Peyer's patch (tissue), 4 donors: ENCODE measurements at places on chromosomes 2 and 18.

DNA sequence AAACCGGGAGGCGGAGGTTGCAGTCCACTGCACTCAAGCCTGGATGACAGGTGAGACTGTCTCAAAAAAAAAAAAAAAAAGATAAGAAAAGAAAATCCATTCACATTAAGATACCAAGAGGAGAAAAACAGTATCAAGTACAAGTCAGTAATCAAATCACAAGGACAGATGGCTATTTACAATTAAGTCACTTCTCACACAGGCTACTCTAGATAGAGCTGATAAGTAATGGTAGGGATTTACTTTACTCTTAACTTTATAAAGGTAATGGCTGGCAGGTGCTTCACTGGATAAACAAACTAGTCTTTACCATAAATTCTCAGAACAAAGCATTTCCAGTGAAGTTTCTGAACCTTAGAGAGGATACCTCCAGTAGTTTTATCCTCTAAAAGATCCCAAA lies 11.5 kb downstream of the SF3B1 start:
- no peak for DNase-seq

DNA sequence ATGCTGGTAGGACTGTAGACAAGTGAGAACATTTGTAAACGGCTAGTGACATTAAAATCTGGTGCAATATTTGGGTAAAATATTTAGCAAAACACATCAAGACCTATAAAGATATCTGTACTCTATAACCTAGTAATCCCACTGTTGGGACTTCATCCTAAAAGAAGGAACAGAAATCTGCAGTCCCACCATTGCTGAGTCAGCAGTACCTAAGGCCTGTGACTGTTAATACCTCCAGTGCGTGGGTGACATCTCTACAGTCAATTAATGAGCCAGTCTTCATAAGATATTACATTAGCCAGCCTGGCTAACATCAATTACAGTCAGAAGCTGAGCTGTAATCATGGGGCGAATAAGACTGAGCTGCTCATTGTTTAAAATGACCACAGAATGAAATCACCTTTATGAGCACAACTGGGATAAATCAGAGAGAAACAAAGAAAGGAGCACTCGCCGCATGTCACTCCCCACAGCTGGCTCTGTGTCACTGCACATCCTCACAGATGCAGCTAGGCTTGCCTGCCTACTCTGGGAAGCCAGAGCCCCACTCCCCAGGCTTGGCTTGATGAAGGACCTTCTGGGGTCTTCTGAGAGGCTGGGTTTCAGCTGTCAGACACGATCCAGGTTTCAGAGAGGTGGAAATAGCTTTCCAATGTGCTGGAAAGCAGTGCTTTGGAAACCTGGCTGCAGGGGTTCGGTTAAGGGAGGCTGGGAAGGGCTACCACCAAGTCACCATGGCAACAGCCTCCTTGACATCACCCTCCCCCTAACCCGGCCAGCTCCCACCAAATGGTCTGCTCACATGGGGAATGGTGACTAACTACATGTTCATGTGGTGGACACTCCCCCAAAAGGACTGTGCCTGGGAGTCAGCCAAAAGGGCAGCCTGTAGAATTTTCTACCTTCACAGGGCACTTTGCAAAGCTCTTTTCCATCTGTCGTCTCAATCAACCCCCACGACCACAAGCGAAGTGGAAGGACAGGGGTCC lies 145.0 kb downstream of the ZBTB7C start:
- no peak for DNase-seq

- DNase-seq: no peak
These were observed 92.3 kb upstream of the THUMPD2 start for GRCh38 chr2:39871291-39871761.

DNA sequence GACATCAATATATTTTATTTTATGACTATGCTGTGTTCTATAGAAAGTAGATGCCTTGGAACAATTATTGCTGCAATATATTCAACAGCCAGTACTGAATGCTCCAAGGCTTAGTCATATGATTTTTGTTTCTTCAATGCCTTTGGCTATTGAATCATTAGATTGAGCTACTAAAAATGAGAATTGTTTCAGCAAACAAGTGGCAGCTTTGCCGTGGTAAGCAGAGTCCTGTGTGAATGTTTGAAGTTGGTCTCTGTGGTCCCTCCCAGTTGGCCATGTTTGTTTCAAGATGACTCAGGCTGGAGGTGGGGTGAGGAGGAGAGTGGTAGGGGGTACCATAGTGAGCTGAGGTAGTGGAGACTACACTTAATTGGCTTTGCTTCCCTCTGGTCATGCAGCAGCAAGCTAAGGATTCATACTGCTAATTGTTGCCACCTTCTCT lies 198.6 kb upstream of the EPAS1 start:
- DNase-seq: no peak

DNA sequence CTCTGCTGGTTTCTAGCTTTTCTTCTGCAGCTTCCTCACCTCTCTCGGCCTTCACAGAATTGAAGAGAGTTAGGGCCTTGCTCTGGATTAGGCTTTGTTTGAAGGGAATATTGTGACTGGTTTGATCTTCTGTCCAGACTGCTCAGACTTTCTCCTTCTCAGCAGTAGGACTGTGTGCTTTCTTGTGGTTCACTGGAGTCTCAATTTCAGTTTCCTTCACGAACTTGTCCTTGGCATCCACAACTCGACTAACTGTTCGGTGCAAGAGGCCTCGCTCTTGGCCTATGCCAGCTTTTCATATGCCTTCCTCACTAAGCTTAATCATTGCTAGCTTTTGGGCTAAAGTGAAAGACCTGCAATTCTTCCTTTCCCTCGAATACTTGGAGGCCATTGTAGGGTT lies 18.9 kb upstream of the SALL3 start:
- no peak for DNase-seq

GRCh38 chr2:127324635-127325034 lies 30.7 kb upstream of the ERCC3 start:
- DNase-seq: no peak

GRCh38 chr2:125564471-125564870 lies 1091.5 kb upstream of the GYPC start:
- no peak for DNase-seq

- no peak for DNase-seq
These were observed 52.0 kb upstream of the FAM171B start for GRCh38 chr2:186641807-186642321.

DNA sequence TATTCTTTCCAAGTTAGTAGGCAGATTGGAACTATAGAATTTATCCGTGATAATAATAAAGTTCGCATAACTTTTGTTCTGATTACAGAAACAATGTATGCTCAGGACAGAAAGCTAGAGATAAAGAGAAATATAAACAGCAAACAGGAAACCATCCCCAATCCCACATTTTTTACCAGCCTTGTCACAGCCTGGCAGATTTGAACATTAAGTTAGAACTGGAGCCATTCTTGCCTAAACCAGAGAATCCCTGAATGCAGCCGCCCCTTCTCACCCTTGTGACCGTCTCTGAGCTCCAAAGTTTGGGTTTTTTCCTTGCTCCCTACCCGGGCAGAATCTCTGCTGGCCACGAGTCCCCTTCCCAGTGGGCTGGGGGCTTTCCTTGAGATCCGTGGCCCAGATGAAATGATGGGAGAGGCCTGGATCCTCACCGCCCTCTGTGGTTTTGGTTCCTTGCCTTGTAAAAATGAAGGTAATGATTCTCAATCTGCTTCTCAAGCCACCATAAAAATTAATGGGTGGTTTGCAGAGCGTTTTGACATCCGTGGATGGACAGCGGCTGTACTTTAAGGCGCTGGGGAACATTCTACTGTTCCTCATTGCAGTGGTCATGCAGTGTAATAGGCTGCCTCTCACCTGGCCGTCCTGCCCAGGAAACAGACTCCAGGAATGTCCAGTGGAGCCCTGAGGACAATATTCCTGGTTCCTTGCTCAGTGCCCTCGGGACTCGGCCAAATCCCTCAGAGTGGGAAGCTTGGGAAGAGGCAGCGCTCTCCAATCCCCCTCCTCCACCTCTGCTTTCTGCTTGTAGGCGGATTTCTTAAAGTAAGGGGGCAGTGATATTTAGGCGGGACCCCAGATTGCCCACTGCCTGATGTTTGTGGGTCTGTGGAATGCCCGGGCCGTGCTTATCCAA lies 1.6 kb downstream of the SH3BP4 start:
- no peak for DNase-seq

DNA sequence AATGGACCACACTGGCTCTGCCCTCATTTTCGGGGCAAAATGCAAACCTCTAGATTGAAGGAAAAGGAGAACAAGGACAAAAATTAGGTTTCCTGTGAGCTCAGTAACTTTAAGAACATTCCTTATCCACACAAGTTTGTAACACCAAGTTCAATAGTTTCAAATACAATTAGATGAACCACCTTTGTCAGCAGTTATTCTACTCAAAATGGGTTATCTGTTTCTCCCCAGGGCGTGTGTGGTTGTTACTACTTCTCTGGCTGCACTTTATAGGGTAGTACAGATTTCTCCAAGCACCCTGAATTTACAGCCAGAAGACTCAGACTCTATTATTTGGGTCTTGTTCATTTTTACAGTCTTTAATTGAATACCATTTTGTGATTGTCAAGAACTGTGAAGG lies 45.0 kb upstream of the TANK start:
- no peak for DNase-seq

GRCh38 chr2:232293191-232293590 lies 85.4 kb upstream of the ALPP start:
- DNase-seq: no peak

DNA sequence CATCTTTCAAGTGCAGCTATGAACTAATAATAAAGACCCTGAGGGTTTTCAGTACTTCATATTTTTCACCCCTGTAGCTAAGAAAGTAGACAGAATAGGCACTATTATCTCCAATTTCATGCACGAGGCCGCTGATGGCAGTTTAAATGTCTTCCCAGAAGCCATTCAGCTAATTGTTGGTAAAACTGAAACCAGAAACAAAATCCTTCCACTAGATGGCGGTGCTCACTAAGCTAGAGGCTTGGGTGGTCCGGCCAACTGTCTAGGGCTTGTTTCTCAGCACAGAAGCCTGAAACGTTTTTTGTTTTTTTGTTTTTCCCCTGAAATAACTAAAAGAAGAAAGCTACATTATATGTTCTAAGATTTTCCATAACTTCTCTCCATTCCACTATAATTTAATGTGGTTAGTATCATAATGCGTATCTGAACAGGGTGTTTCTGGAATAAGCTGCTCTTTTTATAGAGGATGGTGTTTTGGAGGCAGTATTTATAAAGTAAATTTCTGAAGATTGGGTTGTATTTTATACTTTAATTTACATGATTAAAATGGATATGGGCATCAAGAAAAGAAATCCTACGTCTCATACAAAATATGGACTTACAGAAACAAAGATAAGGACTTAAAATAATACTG lies 159.4 kb downstream of the PIK3C3 start:
- DNase-seq: peak; percentile 39

DNA sequence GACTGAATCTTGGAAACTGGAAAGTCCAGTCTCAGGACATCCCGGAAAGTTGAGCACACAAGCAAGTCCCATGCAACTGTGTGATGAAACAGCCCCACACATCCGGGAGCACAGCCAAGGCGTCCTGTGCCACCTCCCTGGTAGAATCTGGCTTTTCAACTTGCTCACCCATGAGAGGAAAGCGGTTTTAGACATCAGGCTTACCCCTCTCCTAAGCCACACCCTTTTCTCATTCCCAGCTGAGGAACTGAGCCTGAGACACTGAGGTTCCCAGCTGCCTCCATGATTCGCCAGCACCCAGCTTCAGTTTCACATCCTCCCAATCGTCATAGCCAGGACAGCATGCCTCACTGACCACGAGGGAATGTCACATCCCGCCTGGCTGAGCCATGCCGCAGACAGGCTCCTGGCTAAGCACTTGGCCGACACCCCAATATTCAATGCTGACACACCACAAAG lies 60.3 kb downstream of the STEAP3 start:
- peak; percentile 59 for DNase-seq

DNA sequence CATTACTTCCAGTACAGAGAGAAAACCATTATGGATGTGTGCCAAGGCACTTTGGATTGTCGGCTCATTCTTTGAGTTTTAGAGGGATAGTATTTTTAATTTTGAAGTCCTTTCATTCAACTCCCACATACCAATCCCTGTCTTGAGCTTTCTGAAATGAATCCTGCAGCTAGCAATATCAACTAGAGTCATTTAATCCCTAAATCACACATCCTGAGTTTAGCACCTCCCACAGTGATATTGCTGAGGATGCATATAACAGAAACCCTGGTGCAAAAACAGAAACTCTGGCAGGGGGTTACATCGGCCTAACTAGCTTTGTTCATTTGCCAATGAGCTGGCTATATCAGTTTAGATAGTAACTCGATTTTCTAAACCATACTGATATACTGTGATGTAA lies 427.3 kb downstream of the LRP1B start:
- DNase-seq: no peak

GRCh38 chr2:234357666-234358065 lies 139.2 kb downstream of the ARL4C start:
- DNase-seq: no peak

- no peak for DNase-seq
These were observed 21.8 kb downstream of the DOK1 start for GRCh38 chr2:74576211-74576862.

GRCh38 chr2:129673234-129673633 lies 306.2 kb upstream of the RAB6C start:
- no peak for DNase-seq

DNA sequence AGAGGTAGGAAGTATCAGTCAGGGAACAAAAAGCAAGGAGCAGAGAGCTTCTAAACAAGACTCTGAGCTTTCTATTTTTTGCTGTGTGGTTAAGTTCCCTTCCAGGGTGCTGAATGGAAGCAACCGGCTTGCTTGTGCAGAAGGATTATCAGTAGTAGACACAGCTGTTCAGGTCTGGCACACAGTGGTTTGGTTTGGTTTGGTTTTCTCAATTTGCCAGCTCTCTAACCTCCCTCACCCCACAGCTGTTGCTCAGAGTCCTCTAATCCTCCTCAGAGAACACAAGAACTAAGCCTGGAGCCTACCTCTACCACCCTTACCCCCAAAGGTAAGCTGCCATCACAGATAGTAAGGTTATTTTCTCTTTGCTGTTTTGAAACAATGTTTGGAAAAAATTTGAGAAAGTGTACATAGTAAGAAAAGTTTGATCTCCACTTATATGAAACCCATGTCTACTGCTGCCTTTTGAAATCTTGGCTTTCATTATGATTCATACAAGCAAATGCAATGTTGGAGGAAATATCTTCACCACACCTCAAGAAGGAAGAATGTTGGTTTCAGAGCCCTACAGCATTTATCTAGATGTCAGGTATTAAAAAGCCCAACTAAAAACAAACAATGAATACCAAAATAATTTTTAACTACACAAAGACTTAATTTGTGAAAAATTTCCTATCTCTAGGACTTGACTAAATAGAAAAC lies 255.3 kb downstream of the NR4A2 start:
- no peak for DNase-seq

DNA sequence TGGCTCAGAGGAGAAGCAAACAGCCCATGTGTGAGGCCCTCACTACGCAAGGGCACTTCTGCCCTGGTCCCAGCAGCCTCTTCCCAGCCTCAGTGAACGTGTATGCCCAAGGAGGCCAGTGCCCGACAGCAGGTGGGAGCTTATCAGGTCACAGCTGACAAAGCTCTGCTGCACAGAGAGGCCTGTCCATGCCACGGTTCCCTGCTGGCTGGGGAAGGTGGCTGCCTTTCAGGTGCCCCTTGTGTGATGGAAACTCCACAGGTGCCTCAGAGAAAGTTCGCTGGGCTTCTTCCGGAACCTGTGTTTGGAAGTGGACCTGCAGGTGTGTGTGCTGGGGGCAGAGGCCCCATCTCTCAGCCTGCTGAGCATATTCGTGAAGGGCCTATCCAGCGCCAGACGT lies 47.3 kb downstream of the EDAR start:
- DNase-seq: peak; percentile 12

GRCh38 chr18:72675394-72675793 lies 131.3 kb upstream of the CBLN2 start:
- no peak for DNase-seq
